Mesenteric fat pad (tissue), 1 donor: ENCODE measurements at places on chromosomes 4 and X.

DNA sequence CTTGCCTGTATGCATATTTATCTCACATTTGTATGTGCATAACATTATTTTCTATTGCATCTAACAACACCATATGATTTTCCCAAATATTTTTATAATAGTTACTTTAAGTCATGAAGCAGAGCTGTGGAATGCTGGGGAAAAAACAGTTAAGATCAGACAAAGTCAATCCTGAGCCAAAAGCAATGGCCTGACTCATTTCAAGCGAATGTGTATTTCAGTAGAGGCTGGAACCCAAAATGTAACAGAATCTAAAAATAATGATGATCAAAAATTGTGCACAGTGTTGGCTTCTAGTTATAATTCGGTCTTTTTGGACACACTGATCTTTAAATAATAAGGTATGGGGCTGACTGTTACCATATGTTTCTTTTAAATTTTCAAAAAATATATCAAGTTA, 516.2 kb upstream of the ADGRL3 start:
- DNase-seq = no peak

DNA sequence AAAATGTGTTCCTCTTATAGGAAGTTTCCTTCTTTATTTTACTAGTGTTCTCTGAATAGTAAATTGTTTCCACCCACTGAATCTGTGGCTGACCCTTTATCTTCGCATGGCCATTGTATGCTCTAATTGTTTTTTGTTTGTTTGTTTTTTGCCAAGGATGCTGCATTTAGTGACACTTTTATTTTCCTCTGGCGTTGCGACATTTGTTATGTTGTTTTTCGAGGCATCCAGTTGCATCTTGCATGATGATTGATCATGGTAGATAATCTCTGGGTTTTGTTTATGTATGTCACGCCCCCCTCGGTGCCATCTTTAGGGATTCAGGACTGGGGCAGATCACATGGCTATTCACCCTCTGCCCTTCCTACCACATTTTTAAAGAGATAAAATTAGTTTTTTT, 2.2 kb downstream of the NMU start:
- no peak for DNase-seq

DNA sequence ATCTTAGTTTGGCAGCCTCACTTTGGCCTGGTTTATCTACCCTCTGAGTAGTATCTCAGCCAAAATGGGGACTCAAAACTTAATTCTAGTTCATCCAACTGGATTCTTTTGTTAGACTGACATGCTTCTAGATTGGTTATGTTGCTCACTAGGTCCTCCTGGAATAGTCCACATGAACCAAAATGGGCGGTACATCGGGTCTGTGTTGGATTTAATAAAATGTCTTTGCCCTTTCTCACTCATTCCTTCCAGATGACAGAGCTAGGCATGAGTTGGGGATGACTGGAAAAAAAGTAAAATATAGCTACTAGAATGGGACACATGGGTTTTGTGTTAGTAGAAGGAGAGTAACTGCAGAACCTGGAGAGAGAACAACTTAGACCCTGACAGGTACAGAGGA, 247.9 kb downstream of the CCSER1 start:
- DNase-seq = no peak

DNA sequence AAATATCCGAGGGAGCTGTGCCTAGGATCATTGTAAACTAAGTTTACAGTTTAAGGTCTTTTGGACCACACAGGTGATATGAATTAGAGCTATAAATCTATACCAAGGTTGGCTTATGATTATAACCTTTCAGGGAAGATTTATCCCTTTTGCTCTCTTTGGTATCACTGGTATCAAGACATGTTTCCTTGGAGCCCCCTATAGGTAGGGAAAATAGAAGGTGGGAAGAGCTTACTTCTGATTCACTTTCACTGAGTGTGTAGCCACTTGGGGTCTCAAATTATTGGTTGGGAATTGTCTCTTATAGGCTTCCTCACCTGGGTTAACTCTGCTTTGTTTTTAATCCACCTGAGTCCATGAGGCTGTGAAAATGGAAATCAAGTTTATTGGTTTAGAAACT, 262.1 kb upstream of the NR3C2 start:
- DNase-seq = no peak

- DNase-seq = no peak
Measured at GRCh38 chrX:132171881-132172280, 44.1 kb upstream of the FRMD7 start.

DNA sequence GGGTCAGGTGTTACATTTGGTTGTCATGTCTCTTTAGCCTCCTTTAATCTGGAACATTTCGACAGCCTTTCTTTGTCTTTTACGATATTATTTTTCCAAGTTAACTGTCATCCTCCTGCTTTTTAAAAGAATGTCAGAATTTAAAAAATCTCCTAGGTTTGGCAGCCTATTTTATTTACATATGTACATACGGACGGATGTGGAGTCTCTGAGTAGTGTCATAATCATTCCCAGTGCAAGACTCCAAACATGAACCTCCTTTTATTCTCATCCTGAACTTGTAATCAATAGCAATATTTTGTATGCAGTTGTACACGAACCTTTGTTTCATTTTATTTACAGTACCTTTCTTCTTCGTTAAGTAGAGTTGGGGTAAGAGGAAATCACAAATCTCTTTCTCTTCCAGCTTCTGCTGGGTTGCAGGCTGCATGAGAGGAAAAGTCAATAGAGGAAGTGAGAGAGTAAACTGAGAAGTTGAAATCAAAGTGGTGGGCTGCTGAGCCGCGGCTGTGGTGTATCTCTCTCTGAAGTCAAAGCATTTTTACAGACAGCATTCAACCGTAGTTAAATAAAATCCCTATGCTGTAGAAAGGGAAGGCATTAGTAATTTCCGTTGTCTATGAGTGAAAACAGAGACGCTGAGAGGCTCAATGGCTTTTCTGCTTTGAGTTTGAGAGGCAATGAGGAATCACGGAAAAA, 53.9 kb upstream of the RPS6KA3 start:
- DNase-seq = no peak
